ENCODE measurements at places on chromosomes 11 and 22. TPM values are rescaled to one million over a fixed set of nuclear protein-coding genes. Genes with fewer than 3 reads are reported as not detected.
A peak's percentile ranks its signal among the peaks of the same experiment; 100 is the strongest.

DNA sequence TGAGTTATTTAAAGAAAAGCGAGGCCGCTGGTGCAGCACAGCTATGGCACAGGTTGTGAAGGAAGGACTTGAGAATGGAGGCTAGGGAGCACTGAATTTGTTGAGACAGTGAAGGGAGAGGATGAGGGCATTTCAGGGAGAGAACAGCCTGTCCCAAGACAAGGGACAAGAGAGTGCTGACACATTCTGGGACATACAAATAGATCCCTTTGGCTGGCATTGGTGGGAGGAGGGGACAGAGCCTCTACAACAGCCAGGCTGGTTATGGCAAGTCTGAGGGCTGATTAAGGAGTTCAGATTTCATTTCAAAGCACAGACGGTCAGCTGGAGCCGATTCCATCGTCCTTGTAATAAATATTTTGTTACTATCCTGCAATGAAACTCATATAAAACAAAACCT is 1.7 kb upstream of the SLC29A2 start:
- DNase-seq: no peak
- peak overlapping the region; percentile 12 for H3K27ac ChIP-seq
- H3K36me3 ChIP-seq: peaks cover 25% of the 10 kb centered on the region
- peaks cover 21% of the 10 kb centered on the region for H3K4me1 ChIP-seq
- no peaks in the 10 kb centered on the region for H3K27me3 ChIP-seq

Gene DMC1
- 5.2 TPM for total RNA-seq

DNA sequence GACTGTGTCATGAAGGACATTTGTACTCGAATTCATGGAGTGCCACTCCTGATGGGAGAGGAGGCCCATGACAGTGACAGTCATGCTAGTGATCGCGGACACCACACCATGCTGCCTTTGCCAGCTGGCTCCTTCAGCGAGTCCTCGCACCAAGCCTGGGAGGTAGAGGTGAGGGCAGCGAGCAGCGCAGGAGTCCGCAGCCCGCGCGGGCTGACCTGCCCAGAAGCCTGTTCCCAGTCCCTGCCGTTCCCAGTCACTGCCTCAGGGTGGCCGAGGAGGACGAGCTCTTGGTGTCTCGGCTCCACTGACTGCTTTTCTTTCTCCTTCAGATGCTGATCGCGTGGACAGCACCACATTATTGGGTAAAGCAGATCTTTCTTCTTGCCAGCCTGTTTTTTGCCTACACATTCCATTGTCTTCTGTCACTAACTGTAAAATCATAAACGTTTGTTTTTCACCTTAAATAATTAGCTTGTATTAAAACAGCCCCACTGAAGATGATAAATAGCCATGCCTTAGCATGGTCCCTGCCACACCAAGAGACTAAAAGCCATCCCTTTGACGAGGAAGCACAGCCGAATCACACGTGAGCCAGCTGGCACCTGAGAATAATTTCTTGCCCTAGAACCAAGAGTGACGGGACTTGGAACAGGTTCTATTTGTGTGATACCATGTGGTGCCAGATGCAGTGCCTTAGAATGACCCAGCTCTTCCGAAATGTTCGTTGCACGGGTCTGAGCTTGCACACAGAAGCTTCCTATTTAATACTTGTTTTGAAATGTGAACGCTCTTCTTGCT is 25.5 kb downstream of the FAM118A start:
- no peak overlapping the region for H3K27ac ChIP-seq
- no peak overlapping the region for H3K4me3 ChIP-seq
- DNase-seq: no peak
- no peaks in the 10 kb centered on the region for H3K4me1 ChIP-seq

- H3K27me3 ChIP-seq: no peaks in the 10 kb centered on the region
- H3K4me1 ChIP-seq: no peaks in the 10 kb centered on the region
- H3K36me3 ChIP-seq: no peaks in the 10 kb centered on the region
- H3K27ac ChIP-seq: no peak overlapping the region
- H3K4me3 ChIP-seq: no peak overlapping the region
These were observed 1.8 kb upstream of the RASD2 start for GRCh38 chr22:35538801-35539321.

Gene SIK2
- total RNA-seq: 6.4 TPM

Gene P2RY6
- not detected for total RNA-seq

GRCh38 chr22:34476762-34477161 is 556.5 kb upstream of the LARGE1 start:
- H3K4me3 ChIP-seq: no peak overlapping the region
- no peaks in the 10 kb centered on the region for H3K4me1 ChIP-seq
- no peaks in the 10 kb centered on the region for H3K27me3 ChIP-seq
- H3K36me3 ChIP-seq: no peaks in the 10 kb centered on the region
- no peak for DNase-seq

- H3K36me3 ChIP-seq: no peaks in the 10 kb centered on the region
- H3K4me3 ChIP-seq: no peak overlapping the region
- H3K27me3 ChIP-seq: no peaks in the 10 kb centered on the region
- no peaks in the 10 kb centered on the region for H3K4me1 ChIP-seq
These were observed 255.2 kb upstream of the POU2AF2 start for GRCh38 chr11:110990311-110990710.

GRCh38 chr22:32676191-32676590 is 125.3 kb upstream of the TIMP3 start:
- H3K4me1 ChIP-seq: no peaks in the 10 kb centered on the region
- no peak overlapping the region for H3K27ac ChIP-seq
- DNase-seq: no peak
- H3K27me3 ChIP-seq: peaks cover 6% of the 10 kb centered on the region
- no peak overlapping the region for H3K4me3 ChIP-seq

- DNase-seq: no peak
- H3K27me3 ChIP-seq: no peaks in the 10 kb centered on the region
- peak overlapping the region; percentile 10 for H3K4me3 ChIP-seq
- H3K27ac ChIP-seq: no peak overlapping the region
- H3K4me1 ChIP-seq: peaks cover 3% of the 10 kb centered on the region
These were observed 145.0 kb upstream of the GRK3 start for GRCh38 chr22:25419247-25420113.

GRCh38 chr22:19554834-19555404 is 30.7 kb upstream of the CLDN5 start:
- no peak overlapping the region for H3K27ac ChIP-seq
- DNase-seq: no peak
- H3K4me3 ChIP-seq: no peak overlapping the region
- H3K4me1 ChIP-seq: no peaks in the 10 kb centered on the region
- H3K27me3 ChIP-seq: peaks cover 56% of the 10 kb centered on the region

DNA sequence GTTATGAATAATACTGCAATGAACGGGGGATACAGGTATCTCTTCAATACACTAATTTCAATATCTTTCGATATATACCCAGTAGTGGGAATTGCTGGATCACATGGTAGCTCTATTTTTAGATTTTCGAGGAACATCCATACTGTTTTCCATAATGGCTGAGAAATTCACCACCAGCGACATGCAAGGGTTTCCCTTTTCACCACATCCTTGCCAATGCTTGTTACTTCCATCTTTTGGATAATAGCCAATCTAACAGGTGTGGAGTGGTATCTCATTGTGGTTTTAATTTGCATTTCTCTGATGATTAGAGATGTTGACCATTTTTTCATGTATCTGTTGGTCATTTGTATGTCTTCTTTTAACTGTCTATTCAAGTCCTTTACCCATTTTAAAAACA is 5.9 kb downstream of the IL10RA start:
- no peak overlapping the region for H3K4me3 ChIP-seq
- no peak for DNase-seq
- no peaks in the 10 kb centered on the region for H3K27me3 ChIP-seq
- H3K4me1 ChIP-seq: no peaks in the 10 kb centered on the region
- H3K36me3 ChIP-seq: peaks cover 14% of the 10 kb centered on the region
- no peak overlapping the region for H3K27ac ChIP-seq

DNA sequence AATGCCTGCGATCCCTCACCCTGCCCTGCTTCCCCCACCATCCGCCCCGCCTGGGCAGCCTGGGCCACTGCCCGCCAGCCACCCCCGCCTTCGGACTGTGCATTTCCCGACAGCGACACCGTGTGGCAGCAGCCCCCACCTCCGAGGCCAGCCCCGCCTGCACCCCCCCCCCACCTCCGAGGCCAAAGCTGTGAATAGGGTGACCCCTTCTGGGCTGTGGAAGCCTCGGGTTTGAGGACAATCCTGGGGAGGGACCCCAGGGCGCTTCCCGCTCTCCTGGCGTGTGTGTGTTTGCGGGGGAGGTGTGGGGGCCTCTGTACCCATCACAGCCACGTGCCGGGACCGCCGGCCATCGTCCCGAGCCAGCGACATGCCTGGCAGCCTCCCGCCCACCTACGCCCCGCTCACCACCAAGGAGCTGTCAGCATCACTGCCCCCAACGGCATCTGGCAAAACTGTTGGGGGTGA is 33.8 kb upstream of the PPARA start:
- H3K27ac ChIP-seq: no peak overlapping the region
- H3K36me3 ChIP-seq: no peaks in the 10 kb centered on the region
- H3K4me3 ChIP-seq: no peak overlapping the region
- H3K27me3 ChIP-seq: no peaks in the 10 kb centered on the region
- peaks cover 61% of the 10 kb centered on the region for H3K4me1 ChIP-seq
- DNase-seq: peak; percentile 93

DNA sequence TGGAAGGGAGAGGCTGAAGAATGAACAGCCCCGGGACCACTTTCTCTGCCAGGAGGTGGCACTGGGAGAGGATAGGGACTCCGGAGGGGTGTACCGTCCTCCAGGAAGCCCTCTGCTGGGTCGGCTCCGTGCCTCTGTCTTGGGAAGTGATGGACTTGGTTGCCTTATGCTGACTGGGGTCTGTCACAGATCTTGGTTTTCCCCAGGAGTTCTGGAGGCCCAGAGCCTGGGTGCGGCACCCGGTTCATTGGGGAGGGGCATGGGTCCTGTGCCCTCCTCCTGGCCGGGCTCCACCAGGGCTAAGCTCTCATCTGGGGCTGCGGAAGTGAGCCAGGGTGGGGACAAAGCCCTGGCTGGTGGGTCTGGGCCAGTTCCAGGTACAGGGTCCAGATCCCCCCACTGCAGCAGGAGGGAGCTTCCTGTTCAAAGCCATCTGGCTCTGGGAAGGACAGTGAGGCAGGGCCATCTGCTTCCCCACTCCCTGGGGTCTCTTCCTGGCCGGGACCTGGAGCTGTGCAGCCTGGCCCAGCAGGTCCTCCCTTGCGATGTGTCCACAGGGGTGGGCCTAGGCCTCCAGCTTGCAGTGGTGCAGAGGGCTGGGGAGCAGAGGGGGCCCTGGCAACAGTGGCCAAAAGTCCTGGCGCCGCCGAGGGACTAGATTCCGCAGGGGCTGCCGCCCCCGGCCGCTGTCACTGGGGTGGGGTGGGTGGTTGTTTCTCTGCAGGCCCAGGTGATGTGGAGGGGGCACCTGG is 1.1 kb upstream of the AP2A2 start:
- peak overlapping the region; percentile 85 for H3K27ac ChIP-seq
- H3K4me1 ChIP-seq: peaks cover 19% of the 10 kb centered on the region
- no peak for DNase-seq
- H3K4me3 ChIP-seq: peak overlapping the region; percentile 89

Gene PRG3
- total RNA-seq: not detected

Gene DBX1
- total RNA-seq: not detected

- H3K4me1 ChIP-seq: peaks cover 4% of the 10 kb centered on the region
- H3K27ac ChIP-seq: no peak overlapping the region
- H3K4me3 ChIP-seq: no peak overlapping the region
These were observed 4.8 kb downstream of the PAX6 start for GRCh38 chr11:31806186-31806927.

DNA sequence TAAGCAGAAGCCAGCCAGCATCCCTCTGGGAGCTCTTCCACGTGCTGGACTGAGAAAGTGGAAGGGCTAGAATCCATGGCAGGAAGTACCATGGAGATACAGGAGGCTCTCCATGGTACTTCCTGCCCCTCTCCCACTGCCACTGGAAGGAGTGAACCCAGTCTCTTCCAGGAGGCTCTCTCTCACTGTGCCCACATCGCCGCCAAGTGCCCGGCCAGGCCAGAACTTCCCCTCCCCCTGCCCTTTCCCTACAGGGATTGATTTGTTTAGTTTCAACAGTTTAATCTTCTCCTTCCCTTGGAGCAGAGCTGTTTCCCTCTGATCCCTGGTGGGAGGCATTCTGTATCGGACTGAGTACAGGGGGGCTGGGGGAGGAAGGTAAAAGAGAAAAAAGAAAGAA is 133.6 kb downstream of the DSCAML1 start:
- no peak for DNase-seq
- peaks cover 81% of the 10 kb centered on the region for H3K27me3 ChIP-seq
- H3K4me3 ChIP-seq: no peak overlapping the region
- H3K36me3 ChIP-seq: no peaks in the 10 kb centered on the region

DNA sequence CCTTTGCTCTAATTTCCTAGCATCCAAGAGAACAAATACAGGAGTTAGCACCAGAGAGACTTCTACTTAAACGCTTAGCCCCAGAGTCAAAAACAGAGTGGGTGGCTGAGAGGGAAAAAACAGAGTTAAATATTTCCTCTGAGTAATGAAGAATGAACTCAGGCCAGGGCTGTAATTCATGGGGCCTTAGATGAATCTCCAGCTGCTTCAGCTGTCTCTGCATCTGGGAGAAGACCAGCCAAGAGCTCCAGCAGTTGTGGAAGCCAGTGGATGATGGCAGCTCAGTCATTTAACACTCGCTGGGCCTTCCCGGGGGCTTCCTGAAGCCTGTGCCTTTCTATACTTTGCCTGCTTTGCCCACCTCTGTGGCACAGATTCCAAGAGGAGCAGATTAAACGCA is 5.7 kb upstream of the ADAMTS15 start:
- H3K36me3 ChIP-seq: no peaks in the 10 kb centered on the region
- peaks cover 20% of the 10 kb centered on the region for H3K27me3 ChIP-seq

DNA sequence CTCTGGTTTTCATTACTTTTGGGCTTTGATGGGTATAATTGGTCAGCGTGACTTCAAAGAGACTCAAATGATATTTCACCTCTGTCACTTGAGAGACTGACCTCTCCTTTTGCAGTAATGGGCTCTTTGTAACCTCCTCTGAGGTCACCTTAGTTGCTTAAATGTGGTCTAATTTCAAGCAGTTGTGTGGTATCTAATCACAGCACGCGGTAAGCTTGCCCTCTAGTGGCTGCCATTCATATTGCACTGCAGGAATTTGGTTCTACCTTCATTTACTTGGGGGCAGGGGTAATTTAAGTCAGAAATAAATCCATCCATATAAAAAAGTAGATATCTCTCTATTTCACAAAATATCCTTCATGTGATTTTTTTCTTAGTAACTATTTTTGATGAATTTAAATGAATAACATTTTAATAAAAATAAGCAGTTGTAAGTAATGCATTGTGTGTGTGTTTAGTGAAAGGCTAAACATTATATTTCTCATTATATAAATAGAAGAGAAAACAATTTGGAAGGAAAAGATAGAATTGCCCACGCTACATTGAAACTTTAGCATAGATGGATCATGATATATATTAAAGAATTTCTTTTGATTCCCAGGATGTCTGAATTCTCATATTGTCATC is 55.0 kb upstream of the ANO3 start:
- DNase-seq: peak; percentile 50
- H3K27ac ChIP-seq: no peak overlapping the region
- H3K4me1 ChIP-seq: no peaks in the 10 kb centered on the region
- H3K4me3 ChIP-seq: no peak overlapping the region
- no peaks in the 10 kb centered on the region for H3K36me3 ChIP-seq

Gene PANX2
- total RNA-seq: 3.9 TPM

DNA sequence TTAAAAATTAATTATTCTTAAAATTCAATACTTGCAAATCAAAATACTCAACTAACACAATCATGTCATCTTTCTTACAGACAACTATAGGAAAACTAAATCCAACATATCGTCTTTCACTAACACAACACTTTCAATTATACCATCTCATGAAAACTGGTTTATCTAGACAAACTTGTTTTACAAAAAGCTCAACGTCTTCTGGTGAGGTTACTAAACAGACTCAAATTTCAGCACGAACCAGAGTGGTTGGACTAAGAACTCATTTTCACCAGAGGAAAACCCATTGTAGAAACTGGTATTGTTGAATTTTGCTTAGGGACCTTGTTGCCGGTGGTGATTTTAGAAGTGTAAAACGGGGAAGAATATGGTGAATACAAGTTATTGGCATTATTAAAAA is 52.2 kb downstream of the NUP98 start:
- no peak overlapping the region for H3K4me3 ChIP-seq
- H3K27ac ChIP-seq: no peak overlapping the region
- no peak for DNase-seq
- no peaks in the 10 kb centered on the region for H3K27me3 ChIP-seq
- peaks cover 83% of the 10 kb centered on the region for H3K36me3 ChIP-seq

Gene MS4A7
- total RNA-seq: not detected

Measured in K562 (cell line).